NCI-H446 treated with DMSO at 0.1 percent for 48 hours (cell line): ENCODE measurements at places on chromosomes 6 and 20.

GRCh38 chr6:154478021-154478700, 32.3 kb downstream of the CNKSR3 start:
- DNase-seq, result no peak

DNA sequence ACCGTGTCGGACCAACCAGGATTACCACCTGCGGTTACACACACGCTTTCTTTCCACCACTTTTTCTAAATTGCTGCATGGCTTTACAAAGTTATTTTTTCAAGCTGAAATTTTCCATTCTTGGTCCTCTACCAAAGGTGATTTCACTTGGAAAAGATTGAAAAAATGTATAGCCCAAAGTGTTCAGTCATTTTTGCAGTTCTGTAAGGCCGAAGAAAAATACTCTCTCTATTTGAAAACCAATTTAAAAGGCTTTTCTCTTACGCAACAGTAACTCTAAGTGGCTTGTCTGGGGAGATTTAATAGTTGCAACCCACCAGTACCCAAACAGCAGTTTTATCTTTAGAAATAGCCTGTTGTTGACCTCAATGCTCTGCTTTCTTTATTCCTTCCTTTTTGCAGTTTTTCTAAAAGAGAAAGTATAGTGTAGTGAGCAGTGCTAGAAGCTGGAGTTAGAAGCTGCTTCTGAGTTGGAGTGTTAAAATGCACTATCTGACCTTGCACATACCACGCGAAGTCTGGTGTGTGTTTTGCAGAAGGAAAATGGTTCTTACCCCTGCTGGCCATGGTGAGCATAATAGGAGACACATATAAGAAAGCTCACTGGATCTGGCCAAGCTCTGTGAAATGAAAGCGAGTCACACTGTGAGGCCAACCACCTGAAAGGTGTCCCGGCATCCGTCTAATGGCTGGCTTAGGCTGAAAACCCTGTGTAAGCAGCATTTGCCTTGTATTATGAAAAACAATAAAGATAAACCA, 271.6 kb upstream of the PRND start:
- DNase-seq, result no peak

DNA sequence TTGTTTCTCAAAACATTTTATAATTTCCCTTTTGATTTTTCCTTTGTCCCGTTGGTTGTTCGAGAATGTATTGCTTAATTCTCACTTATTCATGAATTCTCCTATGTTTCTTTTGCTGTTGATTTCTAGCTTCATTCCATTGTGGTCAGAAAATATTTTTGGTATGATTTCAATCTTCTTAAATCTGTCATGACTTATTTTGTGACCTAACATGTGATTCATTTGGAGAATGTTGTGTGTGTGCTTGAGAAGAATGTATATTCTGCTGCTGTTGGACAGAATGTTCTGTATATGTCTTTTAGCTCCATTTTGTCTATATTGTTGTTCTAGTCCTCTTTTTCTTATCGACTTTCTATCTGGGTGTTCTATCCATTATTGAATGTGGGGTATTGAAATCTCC, 286.2 kb upstream of the RNF217 start:
- DNase-seq, result no peak

DNA sequence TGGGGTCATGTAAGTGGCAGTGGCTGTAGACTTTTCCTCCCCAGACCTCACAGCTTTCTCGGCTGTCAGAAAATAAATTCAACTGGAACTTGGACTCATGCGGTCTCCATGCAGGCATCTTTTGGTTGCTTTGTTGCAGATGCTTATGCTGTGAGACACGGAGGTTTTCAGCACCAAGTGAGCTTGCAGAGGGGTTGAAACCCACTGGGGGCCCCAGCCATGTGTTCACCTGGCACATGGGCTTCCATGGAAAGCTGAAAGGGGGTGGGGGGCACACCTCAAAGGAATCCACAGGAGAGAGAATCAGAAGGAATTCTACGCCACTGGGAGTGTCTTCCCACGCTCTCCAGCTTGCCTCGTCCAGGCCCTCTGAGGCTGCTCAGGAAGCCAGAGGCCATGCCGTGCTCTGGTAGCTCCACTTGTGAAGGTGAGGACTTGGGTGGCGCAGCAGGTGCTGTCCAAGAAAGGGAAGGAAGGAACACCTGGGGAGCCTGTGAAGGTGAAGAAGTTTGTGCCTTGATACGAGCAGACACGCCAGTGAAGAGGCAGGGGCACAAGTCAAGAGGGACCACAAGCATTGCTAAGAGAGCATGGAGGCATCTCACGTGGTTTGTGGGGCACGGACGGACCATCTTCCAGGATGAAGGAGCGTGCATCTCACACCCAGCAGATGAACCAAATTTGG, 134.3 kb upstream of the PMEPA1 start:
- no peak for DNase-seq

GRCh38 chr20:47360297-47361056, 4.0 kb upstream of the ZMYND8 start:
- peak; percentile 90 for DNase-seq

DNA sequence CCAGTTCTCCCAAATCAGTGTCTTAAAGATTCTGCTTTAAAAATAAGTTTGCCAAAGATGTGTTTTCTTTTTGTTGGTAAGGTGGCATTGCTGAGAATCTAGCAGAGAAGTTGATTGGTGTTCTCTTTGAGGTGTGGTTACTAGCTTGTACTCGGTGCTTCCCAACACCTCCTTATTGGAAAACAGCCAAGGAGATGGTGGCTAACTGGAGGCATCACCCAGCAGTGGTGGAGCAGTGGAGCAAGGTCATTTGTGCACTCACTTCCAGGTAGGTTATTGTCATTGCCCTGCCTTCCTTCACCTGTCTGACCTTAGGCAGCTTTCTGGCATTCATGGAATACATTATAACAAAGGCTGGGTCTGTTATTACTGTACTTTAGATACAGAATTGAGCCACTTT, 26.7 kb downstream of the RALGAPB start:
- DNase-seq, result no peak

DNA sequence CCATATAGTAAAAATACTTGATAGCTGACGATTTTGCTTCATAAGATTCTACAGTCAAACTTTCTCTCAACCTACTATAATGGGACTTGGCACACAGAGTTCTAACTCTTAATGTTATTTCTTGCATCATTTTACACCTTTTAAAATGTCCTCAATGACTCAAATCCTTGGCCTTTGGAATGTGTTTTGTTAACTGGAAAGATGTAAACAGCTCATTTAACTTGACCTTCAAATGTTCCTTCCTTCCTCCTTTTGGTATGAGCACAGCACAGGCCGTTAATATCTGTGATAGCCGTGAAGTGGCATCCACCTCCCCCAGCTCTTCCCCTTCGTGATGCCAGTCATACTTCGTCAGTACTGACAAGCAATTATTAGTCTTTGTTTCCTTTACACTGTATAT, 972.0 kb upstream of the CITED2 start:
- no peak for DNase-seq

DNA sequence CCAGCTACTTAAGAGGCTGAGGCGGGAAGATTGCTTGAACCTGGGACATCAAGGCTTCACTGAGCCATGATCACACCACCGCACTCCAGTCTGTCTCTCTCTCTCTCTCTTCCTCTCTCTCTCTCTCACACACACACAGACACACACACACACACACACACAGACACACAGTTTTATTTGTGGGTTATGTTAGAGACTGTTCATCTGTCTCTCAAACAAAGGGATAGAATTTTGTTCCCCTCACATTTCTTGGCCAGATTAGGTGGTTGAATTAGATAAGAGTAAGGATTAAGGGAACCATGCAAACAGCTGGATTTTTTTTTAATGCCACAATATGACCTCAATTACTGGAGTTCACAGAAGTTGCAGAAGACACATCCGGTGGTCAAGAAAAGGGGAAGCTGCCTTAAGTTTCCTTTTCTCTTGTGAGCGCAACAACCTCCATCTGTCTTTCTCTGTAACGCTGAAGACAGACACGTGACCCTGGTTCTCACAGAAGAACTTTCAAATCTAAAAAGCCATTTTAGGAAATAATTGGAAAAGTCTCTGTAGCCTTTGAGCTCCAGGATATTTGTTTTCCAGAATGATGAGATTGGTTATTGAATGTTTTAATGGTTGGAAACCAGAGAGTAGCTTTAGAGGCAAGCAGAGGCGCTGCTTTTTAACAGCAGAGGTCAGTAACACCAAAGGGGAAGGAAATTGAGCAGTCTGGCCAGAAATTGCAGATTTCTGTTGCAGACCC, 32.9 kb upstream of the LGSN start:
- no peak for DNase-seq

DNA sequence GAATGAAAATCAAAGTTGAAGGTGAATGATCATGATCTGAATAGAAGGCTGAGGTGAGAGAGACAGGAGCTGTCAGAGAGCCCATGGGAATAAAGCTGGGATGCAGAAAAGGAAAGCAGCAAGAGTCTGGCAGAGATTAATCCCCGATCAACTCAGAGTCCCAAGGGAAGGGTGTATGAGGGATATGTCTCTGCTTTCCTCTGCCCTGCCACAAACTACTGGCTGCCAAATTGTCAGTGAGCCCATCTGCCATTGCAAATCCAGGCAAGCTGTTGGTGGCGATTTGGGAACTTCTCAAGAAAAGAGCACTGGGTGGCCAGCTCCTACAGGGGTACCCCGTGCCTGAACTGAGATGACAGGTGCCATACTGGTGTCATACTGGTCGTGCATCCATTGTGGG, 705.5 kb upstream of the MAN1A1 start:
- DNase-seq, result peak; percentile 81

DNA sequence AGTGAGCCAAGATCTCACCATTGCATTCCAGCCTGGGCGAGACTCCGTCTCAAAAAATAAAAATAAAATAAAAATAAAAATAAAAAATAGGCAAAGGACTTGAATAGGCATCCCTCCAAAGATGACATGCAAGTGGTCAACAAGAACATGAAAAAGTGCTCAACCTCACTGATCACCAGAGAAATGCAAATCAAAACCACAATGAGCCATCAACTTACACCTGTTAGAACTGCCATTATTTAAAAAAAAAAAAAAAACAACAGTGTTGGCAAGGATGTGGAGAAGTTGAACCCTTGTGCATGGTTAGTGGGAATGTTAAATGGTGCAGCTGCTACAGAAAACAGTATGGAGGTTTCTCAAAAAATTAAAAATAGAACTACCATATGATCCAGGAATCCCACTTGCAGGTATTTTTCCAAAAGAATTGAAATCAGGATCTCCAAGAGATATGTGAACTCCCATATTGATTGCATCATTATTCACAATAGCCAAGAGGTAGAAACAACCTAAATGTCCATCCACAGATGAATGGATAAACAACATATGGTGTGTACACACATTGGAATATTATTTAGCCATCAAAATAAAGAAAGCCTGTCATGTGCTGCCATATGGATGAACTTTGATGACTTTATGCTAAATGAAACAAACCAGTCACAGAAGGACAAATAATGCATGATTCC, 2.8 kb downstream of the C20orf203 start:
- no peak for DNase-seq

DNA sequence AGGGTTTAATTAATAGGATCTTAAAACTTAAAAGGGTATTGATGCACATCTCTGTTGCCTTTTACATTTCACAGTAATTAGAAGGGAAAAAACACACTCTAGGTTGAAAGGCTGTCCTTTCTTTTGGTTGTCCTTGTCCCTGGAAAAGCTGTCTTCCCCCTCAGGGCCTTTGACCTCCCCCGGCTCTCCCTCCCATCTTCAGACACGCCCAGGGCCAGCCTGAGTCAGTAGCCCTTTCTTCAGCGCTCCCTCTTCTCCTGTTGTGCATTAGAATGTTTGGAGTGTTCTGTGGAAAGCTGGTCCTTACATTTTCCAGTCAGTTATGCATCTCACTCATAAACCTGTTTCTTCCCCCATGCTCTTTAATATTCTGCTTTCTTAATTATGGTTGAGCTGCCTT, 157.0 kb downstream of the MTHFD1L start:
- no peak for DNase-seq

- no peak for DNase-seq
These were observed 13.3 kb upstream of the QKI start for GRCh38 chr6:163401039-163401885.

- DNase-seq, result peak; percentile 59
These were observed 30.8 kb upstream of the COL19A1 start for GRCh38 chr6:69835414-69836179.

- no peak for DNase-seq
These were observed 124.4 kb upstream of the HCRTR2 start for GRCh38 chr6:55049866-55050265.

- DNase-seq, result no peak
These were observed 465.3 kb downstream of the CBLN4 start for GRCh38 chr20:55540013-55540412.

DNA sequence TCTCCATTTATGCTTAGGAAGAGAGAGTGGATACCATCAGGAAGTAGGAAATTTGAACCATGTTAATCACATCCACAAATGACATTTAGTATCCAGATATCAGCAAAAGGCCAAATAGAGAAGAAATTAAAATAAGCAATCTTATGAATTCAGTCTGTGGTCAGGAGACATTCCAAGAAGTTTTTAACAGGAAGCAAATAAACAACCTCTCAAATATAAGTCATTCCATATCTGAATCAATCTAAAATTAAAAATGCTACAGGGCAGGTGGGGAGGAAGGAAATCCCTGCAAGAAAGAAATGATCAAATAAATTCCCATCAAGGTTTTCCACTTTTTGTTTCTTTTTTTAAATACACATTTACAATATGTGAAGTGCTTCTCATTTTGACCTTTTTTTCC, 520.6 kb downstream of the LMBRD1 start:
- DNase-seq, result no peak

- no peak for DNase-seq
These were observed 9.8 kb downstream of the RIPOR3 start for GRCh38 chr20:50681359-50682064.

GRCh38 chr6:15504040-15504495, 158.8 kb downstream of the DTNBP1 start:
- DNase-seq, result no peak

DNA sequence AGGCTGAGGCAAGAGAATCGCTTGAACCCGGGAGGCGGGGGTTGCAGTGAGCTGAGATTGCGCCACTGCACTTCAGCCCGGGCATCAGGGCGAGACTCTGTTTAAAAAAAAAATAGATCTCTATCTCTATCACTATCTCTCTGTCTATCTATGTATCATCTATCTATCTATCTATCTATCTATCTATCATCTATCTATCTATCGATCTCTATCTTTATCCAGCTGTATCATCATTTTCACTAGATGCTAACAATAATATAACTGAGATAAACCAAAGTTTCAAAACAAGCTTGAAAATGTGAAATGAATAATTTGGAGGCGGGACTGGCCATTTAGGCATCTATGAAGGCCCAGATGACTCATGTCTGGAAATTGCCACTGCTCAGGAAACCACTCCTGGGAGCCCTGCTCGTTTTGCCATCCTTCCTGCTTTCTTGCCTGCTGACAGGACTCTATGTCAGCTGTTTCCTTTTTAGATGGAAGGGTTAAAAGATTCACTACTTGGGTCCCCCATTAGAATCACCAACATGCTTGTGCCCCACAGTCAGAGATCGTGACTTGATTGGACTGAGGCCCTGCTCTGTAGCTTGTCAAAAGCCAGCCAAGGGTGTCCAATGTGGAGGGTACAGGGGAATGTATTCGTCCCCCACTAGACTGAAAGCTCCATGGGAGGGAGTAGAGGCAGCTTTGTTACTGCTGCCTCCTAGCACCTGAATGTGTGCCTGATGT, 61.7 kb downstream of the UTRN start:
- DNase-seq, result no peak

- DNase-seq, result no peak
These were observed 58.9 kb downstream of the MAFB start for GRCh38 chr20:40630099-40630498.
